ENCODE measurements at places on chromosomes 11 and 22.

DNA sequence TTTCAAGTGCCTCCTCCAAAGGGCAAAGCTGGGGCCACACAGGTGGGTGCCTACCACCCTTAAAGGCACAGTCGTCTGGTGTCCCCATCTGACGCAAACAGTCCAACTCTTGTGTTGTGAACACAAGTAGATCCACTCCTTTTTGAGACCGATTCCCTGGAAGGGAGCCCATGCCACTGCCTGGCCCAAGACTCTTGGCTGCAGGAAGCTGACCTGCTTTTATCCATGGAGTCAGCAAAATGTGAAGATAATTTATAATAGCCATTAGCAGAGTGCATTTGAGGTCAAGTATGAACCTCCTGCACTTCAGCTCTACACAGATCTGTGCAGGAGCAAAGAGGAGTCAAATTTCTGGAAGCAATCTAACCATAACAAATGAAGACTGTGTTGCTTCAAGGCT, 68.5 kb downstream of the ADM start:
- DNase-seq: no peak

GRCh38 chr11:8225589-8226036, 38.1 kb downstream of the LMO1 start:
- peak; percentile 72 for DNase-seq

DNA sequence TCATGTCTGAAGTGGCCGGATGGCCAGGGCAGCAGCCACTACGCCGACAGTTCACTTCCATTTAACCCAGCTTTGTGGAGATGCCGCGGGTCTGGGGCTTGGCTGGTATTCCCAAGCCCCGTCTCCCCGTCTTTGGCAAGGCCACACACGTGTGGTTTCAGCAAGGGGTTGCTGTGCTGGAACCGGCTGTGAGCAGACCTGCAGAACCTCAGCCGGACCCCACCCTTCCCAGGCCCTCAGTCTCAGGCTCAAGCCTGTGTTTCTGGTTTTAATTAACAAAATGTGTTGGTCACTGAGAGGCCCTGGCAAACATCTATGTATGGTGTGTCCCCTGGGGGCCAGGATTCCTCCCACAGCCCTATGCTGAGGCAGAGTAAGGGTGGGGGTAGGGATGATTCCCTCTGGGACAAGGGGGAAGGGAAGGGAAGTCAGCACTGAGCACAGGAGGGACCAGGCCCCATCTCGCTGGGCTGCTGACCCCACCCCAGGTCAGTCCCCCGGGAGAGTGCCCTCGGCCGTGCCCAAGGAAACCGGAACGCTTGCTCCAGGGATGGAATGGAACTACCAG, 9.3 kb downstream of the OSBPL5 start:
- peak; percentile 69 for DNase-seq

- no peak for DNase-seq
Observed at GRCh38 chr11:45374130-45374529, 88.0 kb upstream of the SYT13 start.

GRCh38 chr11:77502346-77502905, 28.5 kb upstream of the PAK1 start:
- peak; percentile 50 for DNase-seq

DNA sequence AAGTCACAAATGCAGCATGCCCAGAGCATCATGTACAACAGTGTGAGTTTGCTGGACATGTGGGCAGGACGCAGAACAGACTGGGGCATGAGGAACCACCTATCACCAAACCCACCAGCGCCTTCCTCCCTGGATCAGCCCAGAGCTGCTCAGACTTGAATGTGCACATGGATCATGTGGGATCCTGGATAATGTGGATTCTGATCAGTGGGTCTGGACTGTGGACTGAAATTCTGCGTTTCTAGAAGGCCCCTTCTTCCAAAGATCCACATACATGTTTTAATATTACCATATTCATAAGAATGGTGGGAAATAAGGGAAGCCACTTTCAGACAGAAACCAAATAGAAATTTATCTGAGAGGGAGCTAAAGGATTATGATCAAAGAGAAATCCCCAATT, 85.6 kb upstream of the VPREB1 start:
- no peak for DNase-seq

GRCh38 chr11:106427736-106428135, 350.3 kb downstream of the AASDHPPT start:
- no peak for DNase-seq

- DNase-seq: no peak
Observed at GRCh38 chr22:17218341-17218740, 894 bp downstream of the ADA2 start.

DNA sequence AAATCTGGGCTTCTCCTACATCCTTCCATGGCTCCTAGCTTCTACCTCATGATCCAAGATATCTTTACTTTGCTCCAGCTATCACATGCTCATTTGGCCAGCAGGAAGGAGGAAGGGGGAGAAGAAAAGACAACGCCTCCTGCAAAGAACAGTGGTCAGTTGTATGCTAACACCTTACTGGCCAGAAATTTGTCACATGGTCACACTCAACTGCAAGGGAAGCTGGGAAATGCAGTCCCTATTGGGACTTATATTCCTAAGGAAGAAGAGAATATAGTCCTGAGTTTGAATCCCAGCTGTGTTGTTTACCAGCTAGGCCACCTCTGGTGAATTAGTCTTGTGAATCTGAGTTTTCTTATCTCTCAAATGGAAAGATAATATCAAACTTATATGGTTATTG, 272.0 kb downstream of the BLID start:
- DNase-seq: peak; percentile 4

- DNase-seq: peak; percentile 25
Observed at GRCh38 chr22:25448435-25449051, 115.9 kb upstream of the GRK3 start.

All from NB4 (cell line).